ENCODE measurements at places on chromosomes 16 and 17.

GRCh38 chr16:30458561-30459394, 13.1 kb upstream of the SEPHS2 start:
- peak; percentile 87 for DNase-seq

DNA sequence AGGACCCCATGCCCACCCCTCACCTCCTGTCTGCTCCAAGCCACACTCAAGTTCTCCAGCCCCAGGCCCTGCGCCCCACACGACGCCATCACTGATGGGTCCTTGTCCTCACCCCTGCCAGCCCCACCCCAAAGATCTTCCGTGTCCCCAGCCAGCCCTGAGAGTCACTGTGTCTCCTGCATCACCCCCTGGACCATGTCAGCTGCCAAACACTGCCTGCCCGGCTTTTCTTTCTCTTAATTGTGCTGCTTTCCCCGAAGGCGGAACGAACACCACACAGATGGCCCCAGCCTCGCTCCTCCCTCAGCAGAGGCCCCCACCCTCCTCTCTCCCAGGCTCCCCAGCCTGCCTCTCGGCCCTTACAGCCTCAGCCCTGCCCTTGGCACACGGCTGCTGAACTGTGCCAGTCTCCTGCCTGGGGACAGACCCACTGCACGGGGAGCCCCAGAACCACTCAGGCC, 4.8 kb upstream of the GAA start:
- no peak for DNase-seq

GRCh38 chr16:79339863-79340262, 260.7 kb downstream of the MAF start:
- DNase-seq = no peak

DNA sequence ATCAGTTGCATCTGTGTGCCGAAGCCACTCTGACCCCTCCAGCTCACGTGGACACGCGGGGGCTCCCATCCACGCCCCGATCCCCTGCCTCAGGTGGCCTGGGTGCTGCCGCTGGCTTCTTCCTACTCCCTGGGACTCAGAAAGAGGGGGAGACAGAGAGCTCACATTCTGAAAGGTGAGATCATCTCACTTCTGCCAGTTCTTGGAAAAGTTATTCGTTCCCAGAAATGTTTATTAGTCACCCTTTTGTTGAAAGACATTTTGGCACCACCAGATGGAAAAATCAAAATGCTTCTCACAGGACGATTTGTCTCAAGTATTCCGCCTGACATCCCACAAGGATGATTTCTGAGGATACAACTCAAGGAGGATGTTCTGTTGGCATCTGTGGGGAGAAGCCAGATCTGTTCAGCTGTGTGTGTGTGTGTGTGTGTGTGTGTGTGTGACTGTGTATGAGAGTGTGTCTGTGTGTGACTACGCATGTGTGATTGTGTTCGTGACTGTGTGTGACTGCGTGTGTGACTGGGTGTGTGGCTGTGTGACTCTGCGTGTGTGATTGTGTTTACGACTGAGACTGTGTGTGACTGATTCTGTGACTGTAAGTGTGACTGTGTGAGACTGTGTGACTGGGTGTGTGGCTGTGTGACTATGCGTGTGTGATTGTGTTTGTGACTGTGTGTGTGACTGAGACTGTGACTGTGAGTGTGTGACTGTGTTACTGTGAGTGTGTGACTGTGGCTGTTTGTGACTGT, 207.3 kb downstream of the NTN1 start:
- no peak for DNase-seq

DNA sequence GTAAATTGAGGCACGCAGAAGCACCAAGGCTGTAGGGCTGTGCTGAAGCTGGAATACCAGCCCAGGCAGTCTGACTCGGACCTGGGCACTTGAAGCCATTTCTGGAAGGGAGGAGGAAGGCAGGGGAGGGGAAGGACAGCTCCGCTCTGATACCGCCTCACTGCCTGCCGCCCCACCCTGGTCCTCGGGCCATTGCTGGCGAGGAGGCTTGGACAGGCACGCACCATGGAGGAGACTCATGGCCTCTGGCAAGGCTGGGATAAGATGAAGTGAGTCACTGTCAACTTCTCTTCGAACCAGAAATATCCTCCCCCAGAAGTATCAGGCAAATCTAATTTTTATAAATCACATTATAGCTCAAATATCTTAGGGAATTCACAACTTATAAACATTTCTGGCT, 81.3 kb downstream of the SDK2 start:
- DNase-seq = no peak

- no peak for DNase-seq
Observed at GRCh38 chr16:28604186-28604565, 5.7 kb downstream of the SULT1A1 start.

GRCh38 chr17:57379895-57380434, 123.6 kb downstream of the MSI2 start:
- DNase-seq = no peak

DNA sequence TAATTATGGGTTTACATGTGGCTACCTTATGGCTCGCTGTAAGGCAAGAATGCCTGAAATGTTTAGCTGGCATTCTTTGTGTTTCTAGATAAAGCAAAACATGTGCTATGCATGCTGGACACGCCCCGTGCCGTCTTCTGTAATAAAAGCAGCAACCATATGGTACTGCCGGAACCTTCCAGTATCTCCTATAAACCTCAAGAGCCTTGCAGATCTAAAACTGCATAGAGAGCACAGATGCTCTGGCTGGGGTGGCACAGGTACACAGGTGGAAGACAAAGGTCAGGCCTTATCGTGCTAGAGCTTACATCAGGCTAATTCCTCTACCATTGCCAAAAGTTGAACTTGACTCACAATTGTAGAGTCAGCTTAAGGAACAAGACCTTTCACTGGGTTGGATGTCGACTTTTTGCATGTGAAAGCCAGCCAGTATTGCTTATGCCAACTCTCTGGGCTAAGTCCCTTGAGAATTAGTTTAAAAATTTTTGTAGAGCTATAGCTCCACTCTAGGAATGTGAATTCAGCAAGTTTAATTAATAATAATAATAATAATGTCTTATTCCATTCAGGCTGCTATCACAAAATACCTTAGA, 187.4 kb upstream of the CACNG5 start:
- DNase-seq = no peak

DNA sequence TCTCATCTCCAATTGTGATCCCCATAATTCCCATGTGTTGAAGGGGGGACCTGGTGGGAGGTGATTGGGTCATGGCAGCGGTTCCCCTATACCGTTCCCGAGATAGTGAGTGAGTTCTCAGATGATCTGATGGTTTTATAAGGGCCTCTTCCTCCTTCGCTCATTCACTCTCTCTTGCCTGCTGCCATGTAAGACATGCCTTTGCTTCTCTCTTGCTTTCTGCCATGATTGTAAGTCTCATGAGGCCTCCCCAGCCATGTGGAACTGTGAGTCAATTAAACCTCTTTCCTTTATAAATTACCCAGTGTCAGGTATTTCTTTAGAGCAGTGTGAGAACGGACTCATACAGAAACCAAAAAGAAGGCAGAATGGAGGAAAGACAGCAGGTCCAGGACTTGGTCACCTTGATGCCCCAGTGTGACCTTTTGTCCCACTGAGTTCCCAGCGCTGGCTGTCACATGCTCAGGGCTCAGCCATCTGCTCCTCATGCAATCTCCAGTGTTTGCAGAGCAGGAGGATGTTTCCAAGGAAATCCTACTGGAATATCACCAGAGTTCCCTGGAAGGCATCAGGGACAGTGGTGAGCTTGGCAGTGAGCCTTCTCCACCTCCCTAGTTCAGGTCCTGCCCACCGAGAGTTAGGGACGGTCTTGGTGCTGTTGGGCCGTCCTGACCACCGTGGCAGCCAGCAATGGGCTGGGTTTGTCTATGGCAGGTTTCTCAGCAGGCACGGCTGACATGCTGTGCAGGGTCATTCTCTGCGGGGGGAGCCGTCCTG, 96.7 kb downstream of the SEC14L1 start:
- no peak for DNase-seq

DNA sequence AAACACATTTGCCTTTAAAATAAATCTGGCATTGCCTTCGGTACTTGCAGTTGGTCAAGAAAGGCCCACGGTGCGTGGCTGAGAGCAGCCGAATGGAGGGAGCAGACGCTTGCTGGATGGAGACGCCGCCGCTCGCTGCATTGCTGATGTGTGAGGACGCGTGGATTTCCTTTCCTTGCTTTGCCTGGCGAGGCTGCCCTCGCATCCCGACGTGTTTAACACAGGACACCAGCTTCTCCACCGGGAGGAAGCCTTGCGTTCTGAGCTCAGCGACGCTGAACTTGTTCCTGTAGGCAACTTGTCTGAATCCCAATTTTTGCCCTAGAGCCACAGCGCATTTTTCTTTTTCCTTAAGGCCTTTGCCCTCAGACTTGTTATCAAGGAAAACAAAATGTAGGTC, 45.8 kb downstream of the COX4I1 start:
- DNase-seq = no peak

DNA sequence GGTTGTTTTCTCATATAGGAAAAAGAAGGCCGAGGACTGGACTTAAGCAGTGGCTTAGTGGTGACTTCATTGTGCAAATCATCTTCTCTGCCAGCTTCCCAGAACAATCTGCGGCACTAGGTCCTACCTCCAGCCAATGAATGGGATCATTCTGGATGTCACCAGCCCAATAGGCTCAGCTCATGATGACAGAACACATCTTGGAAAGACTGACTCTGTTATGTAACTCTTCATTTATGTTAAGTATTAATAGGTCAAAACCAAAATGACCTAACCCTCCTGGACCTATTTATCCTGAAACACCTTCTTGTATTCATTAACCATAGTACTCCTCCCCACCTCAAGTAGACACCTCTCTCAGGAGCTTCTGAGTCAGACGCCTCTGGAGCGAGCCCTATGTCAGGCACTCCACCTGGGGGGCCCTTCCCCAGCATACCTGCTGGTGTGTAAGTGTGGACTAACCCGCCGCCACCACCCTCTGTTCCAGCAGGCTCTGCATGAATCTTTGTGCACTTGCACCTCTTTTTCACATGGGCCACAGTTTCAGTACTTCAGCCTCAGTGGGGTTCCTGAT, 7.2 kb downstream of the ARL2BP start:
- DNase-seq = no peak

DNA sequence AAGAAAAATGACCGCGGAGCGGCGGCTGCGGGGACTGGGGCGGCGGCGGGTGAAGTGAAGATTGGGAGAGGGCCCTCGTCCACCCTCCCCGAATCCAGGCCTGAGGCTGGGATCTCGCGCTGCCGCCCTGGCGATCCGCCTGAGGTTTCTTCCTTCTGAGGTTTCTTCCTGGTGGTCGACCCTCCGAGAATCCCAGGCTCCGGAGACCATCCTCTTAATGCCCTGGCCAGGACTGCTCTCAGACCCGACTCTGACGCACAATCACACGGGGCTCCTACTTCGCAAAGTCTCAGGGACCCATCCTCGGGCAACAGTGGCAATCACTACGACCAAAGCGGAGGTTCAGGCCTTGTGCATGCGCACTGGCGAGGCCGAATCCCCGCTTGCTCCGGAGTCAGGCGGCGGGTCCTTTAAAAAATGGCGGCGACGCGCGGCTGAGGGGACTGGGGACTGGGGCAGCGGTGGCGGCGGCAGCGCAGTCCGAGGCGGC, 18.0 kb upstream of the KCNJ18 start:
- no peak for DNase-seq
